Cerebellum (tissue), 4 donors: ENCODE measurements at places on chromosomes 6 and 20.
A peak's percentile ranks its signal among the peaks of the same experiment; 100 is the strongest.

DNA sequence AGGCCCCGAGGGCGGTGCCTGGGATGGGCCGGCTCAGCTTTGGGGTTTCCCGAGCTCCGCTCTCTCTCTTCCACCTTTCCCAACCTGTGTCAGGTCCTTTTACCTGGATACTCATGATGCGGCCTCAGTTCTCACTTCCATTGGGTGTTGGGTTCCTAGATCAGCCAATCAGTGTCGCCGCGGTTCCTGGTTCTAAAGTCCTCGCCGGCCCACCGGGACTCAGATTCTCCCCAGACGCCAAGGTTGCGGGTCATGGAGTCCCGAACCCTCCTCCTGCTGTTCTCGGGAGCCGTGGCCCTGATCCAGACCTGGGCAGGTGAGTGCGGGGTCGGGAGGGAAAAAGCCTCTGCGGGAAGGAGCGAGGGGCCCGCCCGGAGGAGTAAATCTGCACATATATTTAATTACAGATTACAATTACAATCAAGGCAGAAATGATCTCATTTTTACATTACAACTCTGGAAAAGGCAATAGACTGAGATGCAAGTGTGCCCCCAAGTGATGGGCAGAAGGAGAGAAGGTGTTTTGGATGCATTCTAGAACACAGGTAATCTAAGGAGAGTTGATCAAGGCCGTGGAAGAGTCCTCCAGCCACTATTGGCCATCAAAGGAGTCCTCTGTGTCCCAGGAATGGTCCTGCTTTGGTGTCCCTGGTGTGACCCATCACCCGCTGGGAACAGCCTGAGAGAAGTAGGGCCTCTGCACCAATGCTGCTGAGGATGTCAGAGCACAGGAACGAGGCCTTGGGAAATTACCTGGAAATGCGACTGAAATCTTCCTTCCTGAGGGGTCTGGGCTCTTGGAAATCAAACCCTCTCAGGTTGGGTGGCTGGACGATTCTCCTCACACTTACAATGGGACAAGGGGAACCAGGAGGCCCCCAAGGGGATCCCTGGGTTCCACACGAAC is 34.7 kb upstream of the MICB start:
- DNase-seq: peak; percentile 95

DNA sequence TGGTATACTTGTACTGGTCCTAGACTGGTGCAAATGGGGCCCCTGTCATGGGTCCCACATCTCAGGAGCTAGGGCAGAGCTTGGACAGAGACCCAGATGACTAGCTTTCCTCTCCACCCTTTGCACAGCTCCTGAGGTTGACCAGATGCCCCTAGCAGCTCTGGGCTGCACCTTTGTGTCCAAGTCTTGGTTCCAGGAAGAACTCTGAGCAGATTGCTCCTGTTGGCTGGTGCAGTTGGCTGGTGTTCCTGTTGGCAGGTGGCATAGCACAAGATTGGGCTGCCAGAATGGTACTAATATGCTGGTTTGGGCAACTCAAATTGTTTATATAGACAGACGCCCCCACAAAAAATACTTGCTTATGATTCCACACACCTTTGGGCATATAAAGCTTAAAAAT is 89.4 kb upstream of the EZR start:
- peak; percentile 72 for DNase-seq

- DNase-seq: no peak
Observed at GRCh38 chr20:41406896-41407444, 40.4 kb upstream of the EMILIN3 start.

DNA sequence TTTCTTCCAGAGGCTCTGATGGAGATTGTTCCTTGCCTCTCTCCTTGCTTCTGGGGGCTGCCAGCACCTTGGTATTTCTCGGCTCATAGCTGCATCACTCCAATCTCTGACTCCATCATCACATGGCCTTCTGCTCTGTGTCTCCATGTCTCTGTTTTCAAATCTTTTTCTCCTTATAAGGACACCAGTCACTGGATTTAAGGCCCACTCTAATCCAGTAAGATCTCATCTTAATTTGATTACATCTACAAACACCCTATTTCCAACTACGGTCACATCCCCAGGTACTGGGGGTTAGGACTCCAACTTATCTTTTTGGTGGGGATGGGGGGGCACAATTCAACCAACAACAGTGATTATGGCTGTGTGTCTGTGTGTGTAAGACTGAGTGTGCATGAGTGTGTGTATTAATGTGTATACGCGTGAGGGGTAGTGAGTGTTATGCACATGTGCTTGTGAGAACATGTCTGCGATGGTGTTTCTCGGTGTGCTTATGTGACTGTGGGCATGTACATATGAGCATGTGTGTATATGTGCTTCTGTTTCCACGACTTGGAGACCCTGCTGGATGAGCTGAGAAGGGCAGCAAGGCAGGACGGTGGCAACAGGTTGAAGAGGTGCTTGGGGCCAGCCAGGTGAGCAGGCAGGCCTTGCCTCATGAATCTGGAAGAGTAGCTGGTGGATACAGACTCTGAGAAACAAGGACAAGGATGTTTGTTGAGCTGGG is 130.5 kb downstream of the MRPL14 start:
- DNase-seq: no peak

GRCh38 chr6:34465531-34466241 is at the start of gene PACSIN1:
TSS of gene PACSIN1 (plus strand) at chr6:34466076. CDS start at chr6:34526306, 60,230 bp downstream.
- peak; percentile 96 for DNase-seq

DNA sequence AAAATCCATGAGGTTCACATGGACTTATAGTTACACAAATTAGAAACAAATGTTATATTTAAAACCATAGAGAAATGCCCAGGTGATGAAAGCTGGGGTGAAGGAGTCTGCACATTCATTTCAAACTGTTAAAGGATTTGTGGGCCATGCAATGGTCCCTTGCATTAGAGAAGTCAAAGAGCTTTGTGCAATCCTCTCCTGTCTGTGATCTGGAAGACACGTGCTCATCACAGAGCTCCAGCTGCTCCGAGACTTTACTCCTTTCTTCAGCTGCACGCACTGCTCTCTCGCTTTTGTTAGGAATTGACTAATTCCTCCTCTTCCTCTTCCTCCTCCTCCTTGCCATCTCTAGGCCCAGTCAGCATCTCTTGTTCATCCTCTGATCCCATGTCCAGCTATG is 4.1 kb upstream of the AIF1 start:
- no peak for DNase-seq

DNA sequence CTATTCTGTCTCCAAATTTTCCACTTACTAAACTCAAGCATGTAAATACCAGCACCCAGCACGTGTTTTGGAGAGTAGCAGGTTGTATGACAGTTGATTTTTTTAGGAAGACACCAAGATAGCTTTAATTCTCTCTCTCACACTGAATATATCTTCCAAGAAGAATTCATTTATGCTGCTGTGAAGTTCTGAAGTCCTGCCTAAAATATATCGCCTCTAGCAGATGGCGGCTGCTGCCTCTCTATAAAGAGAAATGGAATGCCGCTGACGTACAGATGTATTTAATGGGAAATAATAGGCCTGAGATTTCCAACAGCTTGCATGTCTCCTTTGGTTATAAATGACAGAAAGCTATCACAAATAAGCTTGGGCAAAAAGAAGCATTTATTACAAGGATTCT is 74.7 kb downstream of the PFDN4 start:
- no peak for DNase-seq

- DNase-seq: no peak
Observed at GRCh38 chr6:2861060-2861821, 19.6 kb upstream of the SERPINB1 start.

DNA sequence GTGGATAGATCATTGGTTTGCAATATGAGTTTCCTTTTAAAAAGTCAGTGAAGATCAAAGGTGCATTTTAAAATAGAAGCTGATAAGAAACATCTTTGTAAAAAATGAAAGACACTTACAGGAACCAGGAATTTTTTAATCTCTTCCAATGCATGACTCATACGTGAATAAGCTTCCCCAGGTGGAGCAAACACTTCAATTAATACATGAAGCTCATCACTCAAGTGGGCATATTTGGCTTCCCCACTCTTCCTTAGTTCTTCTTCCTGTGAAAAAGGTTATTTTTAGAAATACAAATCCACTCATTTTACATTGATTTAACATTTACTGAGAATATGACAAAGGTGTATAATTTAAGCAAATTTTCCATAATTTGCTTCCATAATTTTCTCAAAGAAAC is 308.1 kb downstream of the KHDRBS2 start:
- no peak for DNase-seq

- DNase-seq: no peak
Observed at GRCh38 chr20:21087862-21088540, 18.2 kb downstream of the LINC00237 start.

GRCh38 chr6:139686308-139686707 is 311.9 kb upstream of the CITED2 start:
- DNase-seq: no peak

DNA sequence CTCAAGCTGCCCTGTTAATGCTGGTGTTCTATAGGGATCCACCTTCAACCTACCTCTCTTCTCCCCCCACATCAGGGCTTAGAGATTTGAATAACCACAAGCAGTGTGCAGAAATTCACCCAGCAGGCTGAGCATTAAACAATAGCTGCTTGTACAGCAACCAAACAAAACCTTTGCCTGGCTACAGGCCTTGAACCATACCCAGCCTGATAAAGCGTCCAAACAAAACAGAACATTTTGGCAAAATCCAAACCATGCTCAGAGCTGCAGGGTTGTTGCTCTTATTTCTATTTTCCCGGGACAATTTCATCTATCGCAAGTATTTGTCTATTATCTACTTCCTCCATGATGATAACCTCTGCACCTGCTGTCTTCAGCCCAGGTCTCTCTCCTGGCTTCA is 142.3 kb downstream of the UNC5CL start:
- DNase-seq: no peak

DNA sequence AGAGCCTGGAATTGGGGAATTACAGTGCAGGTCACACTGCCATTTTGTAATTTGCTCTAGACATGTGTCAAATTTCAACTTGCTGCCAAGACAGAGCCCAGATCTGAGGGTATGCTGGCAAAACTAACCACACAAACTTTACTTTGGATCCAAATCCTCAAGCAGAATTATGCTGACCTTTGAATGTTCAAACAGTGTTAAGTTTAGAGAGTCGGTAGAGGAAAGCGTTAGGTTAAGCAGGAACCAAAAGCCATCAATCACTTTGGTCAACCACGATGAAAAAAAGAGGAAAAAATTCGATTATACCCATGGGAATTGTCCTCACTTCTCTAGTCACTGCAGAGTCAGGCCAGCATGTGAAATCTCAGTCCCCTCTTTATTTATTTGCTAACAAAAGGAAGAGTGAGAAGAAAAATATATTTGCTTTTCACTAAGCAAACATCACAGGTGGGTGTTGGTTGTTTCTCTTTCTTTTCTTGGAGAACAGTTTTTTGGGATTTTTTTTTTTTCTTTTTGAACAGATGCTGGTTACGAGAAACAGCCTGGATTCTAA is 105.1 kb upstream of the ADGRF1 start:
- DNase-seq: no peak

DNA sequence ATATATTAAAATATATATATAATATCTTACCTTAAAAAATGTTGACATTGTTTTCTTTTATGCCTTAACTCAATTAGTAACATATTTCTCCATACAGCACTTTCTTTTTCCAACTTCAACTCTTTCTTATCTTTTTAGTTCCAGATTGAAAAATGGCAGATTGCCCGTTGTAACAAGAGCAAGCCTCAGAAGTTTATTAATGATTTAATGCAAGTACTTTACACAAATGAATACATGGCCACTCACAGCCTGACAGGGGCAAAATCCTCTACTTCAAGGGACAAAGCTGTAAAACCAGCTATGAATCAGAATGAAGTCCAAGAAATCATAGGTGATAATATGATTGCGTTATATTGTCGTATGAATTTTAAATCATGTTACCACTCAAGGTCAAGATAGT is 29.4 kb upstream of the KIAA1586 start:
- no peak for DNase-seq

- DNase-seq: no peak
Observed at GRCh38 chr6:1925743-1926430, 316.2 kb downstream of the FOXC1 start.

DNA sequence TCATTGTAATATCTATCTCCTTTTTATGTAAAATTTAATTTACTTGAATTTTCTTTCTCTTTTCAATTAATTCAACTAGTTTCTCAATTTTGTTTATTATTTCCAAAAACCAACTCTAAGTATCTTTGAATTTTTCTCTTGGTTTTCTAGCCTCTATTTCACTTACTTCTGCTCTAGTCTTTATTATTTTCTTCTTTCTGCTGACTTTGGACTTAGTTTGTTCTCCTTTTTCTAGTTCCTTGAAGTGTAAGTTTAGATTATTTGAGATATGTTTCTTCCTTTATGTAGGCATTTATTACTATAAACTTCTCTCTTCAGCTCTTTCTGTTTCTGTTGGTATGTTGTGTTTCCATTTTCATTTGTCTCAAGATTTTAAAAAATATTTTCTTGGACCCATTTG is 70.8 kb downstream of the TNFAIP3 start:
- DNase-seq: no peak

DNA sequence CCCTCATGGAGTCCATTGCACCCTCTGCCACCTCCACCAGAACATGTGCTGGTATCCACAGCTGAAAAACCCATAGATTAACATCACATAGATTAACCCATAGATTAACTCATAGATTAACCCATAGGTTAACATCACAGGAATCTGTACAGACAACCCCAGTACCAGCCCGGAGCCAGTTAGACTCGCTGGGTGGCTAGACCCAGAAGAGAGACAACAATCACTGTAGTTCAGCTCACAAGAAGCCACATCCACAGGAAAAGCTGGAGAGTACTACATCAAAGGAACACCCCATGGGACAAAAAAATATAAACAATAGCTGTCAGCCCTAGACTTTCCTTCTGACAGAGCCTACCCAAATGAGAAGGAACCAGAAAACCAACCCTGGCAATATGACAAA is 25.1 kb downstream of the SERPINB9 start:
- DNase-seq: no peak

- DNase-seq: peak; percentile 1
Observed at GRCh38 chr6:130020073-130020906, 1.9 kb downstream of the L3MBTL3 start.

DNA sequence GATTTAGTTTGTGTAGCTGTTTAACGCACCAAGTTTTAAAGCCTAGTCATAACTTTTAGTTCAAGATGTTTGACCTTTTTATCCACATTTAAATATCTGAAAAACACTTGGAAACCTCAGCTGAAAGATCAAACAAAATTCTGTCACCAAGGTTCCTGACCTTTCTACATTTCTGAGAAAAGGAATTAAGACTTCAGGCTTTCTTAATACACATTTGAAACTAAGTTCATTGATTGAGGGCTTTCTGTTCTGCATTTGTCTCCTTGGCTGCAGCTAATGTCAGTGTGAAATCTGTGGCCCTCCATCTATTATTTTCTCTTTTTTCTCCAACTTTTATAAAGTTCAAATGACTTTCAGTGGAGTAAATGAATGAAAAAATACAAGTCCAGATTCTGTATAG is 22.7 kb upstream of the FBXL4 start:
- DNase-seq: no peak

DNA sequence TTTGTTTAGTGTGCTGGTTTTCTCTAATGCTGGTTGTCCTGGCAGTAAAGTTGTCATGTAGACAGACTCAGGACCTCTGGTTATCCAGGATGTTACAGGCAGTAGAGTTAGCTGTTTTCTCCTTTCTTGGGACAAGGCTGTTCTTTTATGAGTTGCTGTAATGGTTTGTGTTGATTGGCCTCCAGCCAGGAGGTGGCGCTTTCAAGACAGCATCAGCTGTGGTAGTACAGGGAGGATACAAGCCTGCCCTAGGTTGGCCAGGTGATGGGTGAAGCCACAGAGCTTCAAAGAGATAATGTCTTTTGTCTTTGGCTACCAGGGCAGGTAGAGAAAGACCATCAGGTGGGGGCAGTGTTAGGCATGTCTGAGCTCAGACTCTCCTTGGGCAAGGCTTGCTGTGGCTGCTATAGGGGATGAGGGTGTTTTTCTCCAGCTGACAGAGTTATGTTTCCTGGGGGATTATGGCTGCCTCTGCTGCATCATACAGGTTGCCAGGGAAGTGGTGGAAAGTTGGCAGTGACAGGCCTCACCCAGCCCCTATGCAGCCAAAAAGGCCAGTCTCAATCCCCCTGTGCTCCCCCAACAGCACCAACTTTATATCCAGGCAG is 127.2 kb upstream of the TAB2 start:
- no peak for DNase-seq
